ENCODE measurements at places on chromosomes 4 and X.

DNA sequence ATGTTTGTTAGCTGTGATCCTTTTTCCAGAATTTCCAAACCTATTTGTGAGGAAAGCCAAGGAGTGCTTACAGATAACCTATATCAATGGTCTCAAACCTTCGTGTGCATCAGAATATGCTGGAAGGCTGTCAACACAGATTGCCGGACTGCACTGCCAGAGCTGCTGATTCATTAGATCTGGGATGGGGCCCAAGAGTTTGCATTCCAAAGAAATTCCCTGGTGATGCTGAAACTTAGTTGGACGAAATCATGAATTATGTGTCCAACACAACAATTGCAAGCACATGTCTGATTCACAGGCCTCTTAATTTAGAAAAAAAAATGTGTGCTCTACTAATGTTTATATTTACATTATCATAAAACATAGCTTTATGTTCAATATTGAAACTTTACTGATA, 544.0 kb upstream of the AMOT start:
- DNase-seq = no peak

DNA sequence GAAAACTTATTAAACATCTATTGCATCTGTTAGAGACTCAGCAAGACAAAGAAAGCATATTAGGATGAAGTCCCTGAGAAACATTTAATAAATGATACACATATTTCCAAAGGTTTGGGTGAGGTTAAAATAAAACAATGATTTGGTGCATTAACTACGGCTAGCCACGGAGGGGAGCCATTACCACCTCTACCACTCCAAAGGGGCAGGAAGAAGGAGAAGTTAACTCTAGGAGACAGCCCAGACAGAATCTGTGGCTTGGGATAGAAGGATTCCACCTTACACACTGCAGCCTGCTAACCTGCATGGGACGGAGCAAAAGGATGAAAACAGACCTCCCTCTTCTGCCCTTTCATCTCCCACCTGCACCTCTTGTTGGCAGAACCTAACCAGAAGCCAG, 189.1 kb upstream of the C1QTNF7 start:
- DNase-seq = peak; percentile 52

- DNase-seq = no peak
Observed at GRCh38 chr4:94534401-94535312, 82.9 kb downstream of the PDLIM5 start.

- DNase-seq = no peak
Observed at GRCh38 chr4:11431111-11431510, 2.4 kb upstream of the HS3ST1 start.

DNA sequence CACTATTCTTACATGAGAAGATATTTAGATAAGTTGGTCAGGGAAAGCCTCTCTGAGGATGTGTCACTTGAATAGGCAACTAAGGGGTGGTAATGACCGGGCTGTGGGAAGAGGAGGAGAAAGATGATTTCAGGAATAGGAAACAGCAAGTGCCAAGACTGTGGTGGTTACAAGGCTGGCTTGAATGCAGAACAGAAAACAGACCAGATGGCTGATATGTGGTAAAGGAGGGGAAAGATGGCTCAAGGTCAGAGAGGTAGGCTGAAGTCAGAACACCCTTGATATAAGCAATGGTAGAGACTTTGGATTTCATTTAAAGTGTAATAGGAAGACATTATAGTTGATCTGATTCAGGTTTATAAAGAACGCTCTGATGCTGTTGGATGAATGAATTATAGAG, 15.0 kb downstream of the TLR7 start:
- DNase-seq = no peak

DNA sequence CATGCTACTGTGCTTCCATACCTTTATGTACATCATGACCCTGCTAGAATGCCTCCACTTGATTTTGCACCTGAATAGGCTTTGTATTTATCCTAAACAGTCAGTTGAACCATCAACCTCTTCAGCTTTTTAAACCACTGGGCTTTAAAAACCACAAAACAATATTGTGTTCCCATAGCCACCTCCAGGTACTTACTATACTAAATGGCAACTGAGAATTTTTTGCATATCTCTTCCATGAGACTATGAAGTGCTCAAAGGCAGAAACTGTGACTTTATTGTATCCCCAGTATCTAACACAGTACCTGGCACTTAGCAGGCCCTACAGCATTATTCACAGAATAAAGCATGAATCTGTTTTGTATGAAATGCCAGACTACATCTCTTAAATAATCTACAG, 39.7 kb downstream of the ANAPC10 start:
- no peak for DNase-seq

- no peak for DNase-seq
Observed at GRCh38 chrX:21698272-21698671, 40.1 kb upstream of the KLHL34 start.

- DNase-seq = no peak
Observed at GRCh38 chr4:61493041-61493440, 292.9 kb downstream of the ADGRL3 start.

DNA sequence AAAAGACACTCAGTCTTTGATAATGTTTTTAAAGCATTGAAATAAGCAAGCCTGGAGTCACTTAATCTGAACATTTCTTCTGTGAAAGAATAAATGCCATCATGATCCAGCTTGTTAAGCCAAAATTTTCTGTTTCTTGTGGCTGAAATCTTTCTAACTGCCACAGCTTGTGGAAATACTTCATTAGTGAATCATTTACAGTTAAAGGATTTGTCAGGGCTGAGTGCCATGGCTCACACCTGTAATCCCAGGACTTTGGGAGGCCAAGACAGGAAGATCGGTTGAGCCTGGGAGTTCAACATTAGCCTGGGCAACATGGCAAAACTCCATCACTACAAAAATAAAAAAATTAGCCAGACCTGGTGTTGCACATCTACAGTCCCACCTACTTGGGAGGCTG, 93.3 kb upstream of the PDE5A start:
- no peak for DNase-seq

- DNase-seq = no peak
Observed at GRCh38 chrX:6748595-6748994, 213.7 kb upstream of the VCX3A start.

DNA sequence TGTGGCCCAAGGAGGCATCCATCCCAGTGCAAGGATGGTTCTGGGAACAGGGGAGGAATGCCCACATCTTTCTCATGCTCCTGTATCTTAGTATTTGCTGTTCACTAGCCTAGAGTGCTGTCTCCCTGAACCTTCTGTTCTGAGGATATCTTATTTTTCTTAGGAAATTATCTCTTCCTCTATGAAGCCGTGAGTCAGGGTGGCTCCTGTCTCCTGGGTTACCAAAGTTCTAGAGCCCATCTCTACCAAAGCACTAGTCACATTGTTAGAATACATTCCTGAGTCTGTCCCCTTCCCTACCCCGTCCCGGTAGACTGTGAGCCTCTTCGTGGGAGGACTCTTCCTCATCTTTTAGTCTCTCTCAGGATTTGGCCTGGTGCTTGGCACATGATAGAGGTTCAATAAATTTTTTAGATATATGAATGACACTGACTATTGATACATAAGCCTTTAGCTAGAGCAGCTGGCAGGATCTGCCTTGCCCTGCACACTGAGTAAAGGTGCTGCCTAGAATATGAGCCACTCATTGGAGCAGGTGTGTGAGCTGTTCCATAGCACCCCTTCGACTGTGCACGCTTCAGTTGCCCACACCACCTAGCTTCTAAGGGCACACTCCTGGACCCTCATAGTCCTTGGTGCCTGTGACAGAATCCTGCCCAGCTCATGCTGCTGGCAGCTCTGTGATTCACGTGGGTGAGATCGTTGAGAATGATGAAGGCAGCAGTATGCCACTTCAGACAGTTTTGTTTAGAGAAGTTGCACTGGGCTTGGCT, 13.3 kb downstream of the CXCR3 start:
- no peak for DNase-seq

- peak; percentile 70 for DNase-seq
Observed at GRCh38 chr4:40719008-40719623, 30.6 kb upstream of the NSUN7 start.

DNA sequence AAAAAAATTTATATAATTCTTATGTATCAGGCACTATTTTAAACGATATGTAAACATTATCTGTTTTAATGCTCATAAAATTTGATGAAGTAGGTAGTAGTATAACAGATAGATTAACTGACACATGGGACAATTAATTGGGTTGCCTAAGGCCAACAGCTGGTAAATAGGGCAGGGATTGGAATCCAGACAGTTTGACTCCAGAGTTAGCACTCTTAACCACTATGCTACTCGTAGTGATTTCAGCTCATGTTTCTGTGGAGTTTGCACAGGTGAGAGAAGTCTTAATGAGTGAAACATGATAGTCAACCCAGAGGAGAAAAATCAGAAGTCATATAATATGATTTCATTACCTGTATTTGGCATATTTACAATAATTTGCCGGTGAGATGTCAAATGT, 126.0 kb upstream of the WDFY3 start:
- DNase-seq = no peak

DNA sequence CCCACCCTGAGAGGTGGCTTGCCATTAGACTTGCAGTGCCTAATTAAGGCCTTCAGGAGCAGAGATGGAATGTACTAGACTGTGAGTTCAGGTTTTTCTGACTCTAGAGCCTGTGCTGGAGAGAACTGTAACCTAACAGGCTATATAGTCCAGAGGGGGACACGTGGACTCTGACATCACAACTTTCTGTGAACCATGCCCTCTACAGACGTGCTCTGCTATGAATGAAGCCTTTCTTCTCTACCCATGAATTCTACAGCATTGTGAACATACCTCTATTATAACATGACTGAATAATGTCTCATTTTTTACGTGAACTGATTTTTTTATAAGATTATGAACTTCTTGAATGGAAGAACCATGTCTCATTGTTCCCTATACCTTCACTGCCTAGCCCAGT, 68.8 kb downstream of the EVC2 start:
- DNase-seq = no peak
